Activated B cell treated with CpG ODN at 0.5 μM for 24 hours (primary cell): ENCODE measurements at places on chromosomes 1 and 21.
A peak's percentile ranks its signal among the peaks of the same experiment; 100 is the strongest.

DNA sequence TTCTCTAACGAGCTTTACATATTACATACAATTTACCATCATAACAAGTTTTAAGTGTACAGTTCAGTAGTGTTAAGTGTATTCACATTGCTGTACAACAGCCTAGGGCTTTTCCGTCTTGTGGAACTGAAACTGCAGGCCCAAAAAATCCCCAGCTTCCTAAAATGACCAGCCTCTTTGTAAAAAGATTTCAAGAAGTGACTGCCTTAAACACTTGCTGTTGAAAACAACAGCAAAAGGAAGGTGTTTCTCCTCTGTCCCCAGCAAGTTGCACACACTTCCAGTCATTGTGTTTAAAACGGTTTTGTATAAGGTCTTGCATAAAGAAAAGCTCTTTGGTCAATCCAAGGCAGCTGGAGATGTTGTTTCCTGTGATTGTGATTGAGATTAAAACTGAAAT lies 16.0 kb upstream of the GBP1 start:
- no peak overlapping the region for H3K4me3 ChIP-seq
- peak overlapping the region; percentile 74 for H3K27ac ChIP-seq
- DNase-seq: no peak
- no peaks in the 10 kb centered on the region for H3K36me3 ChIP-seq
- peaks cover 11% of the 10 kb centered on the region for H3K4me1 ChIP-seq

DNA sequence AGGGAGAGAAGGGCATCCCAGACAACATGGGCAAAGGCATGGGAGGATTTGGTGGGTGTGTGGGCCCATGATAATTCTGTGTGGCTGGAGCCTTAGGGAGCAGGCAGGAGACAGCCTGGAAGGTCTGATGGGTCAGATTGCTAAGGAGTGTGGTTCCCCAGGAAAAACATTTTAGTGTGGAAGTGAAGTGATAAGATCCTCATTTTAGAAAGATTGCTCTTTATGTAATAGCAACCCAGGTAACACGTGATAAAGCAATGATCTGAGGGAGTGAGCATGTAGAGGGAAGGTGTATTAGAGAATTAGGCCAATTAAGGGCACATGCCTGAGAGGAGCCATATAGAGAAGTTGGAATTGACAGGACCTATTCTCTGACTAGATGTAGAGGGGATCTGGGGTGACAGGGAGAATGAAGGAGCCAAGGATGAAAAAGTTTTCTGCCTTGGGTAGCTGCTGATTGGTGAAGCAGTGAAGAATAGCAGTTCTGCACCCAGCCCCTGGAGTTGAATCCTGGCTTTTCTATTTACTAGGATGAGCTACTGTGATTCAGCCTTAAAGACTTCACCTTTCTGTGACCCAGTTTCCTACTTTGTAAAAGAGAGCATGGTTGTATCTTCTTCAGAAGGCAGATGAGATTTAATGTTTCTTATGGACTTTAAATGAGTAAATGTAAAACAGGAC lies 18.7 kb upstream of the SLAMF6 start:
- H3K27ac ChIP-seq: peak overlapping the region; percentile 96
- peaks cover 23% of the 10 kb centered on the region for H3K36me3 ChIP-seq
- no peaks in the 10 kb centered on the region for H3K27me3 ChIP-seq
- no peak overlapping the region for H3K4me3 ChIP-seq

GRCh38 chr1:110857964-110858948 lies 14.7 kb upstream of the CD53 start:
- H3K27me3 ChIP-seq: no peaks in the 10 kb centered on the region
- peaks cover 37% of the 10 kb centered on the region for H3K4me1 ChIP-seq

DNA sequence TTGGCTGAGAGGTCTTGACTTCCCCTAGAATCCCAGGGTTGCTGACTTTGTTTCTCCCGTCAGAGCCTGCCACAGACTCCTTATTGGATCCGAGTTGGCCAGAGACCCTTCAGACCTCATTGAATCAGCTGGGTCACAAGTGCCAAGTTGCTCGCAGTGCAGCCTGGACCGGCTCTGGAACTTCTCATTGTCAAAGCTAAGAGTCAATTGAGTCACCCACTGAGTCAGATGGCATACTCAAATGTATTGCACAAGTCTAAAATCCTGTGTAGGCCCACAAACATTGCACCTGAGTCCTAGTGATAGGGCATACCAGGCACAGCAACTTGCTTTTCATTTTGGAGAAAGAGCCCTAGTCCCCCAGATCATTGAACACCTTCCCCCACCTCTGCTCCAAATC lies 20.4 kb upstream of the SCAF4 start:
- no peaks in the 10 kb centered on the region for H3K36me3 ChIP-seq
- no peak overlapping the region for H3K4me3 ChIP-seq

GRCh38 chr1:117540532-117540931 lies 65.3 kb upstream of the TENT5C start:
- peaks cover 2% of the 10 kb centered on the region for H3K4me1 ChIP-seq
- H3K27ac ChIP-seq: no peak overlapping the region
- no peaks in the 10 kb centered on the region for H3K36me3 ChIP-seq
- no peaks in the 10 kb centered on the region for H3K27me3 ChIP-seq
